Caco-2 (cell line): ENCODE measurements at places on chromosomes 11 and 22. TPM values are rescaled to one million over a fixed set of nuclear protein-coding genes. Genes with fewer than 3 reads are reported as not detected.

The OR2AG1 gene
- not detected in 2 replicates for total RNA-seq

The SYT8 gene
- total RNA-seq: 11.3 and 14.9 TPM in 2 replicates

The GTSE1 gene
- total RNA-seq: 54.4 and 55.1 TPM in 2 replicates

The FGF4 gene
- total RNA-seq: not detected in 2 replicates

The VSIG2 gene
- 0.28 TPM in 1 of 2 replicates, not detected in the other for total RNA-seq

The DAGLA gene
- 9.4 and 9.5 TPM in 2 replicates for total RNA-seq

DNA sequence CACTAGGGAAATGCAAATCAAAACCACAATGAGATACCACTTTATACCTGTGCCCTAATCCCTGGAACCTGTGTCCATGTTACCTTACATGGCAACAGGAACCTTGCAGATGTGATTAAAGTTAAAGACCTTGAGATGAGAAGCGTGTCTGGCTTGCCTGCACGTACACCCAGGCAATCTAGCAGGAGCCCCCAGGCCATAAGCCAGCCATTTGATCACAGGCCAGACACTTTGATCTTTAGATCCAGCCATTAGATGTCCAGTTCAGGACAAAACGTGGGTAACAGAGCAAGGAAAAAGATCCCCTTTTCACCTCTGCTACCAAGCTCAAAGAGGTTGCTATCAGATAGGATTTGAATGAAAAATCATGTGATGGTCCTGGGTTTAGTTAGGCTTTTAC is 378.8 kb downstream of the BUD13 start:
- no peak for DNase-seq

GRCh38 chr11:131661132-131661531 is 290.7 kb downstream of the NTM start:
- DNase-seq: no peak

DNA sequence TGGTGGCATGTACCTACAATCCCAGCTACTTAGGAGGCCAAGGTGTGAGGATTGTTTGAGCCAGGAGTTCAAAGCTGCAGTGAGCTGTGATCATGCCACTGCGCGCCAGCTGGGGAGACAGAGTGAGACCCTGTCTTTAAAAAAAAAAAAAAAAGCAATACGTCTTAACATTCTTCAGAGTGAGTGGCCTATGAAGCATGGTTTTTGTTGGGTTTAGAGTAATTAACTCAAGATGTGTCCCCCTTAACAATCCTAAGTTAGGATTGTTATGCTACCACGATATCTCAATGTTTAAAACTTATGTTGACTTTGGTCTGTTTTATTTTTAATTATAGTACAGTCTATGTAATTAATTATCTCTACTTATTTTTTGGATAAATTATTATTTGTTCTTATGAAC is 156.1 kb downstream of the HIPK3 start:
- DNase-seq: no peak

DNA sequence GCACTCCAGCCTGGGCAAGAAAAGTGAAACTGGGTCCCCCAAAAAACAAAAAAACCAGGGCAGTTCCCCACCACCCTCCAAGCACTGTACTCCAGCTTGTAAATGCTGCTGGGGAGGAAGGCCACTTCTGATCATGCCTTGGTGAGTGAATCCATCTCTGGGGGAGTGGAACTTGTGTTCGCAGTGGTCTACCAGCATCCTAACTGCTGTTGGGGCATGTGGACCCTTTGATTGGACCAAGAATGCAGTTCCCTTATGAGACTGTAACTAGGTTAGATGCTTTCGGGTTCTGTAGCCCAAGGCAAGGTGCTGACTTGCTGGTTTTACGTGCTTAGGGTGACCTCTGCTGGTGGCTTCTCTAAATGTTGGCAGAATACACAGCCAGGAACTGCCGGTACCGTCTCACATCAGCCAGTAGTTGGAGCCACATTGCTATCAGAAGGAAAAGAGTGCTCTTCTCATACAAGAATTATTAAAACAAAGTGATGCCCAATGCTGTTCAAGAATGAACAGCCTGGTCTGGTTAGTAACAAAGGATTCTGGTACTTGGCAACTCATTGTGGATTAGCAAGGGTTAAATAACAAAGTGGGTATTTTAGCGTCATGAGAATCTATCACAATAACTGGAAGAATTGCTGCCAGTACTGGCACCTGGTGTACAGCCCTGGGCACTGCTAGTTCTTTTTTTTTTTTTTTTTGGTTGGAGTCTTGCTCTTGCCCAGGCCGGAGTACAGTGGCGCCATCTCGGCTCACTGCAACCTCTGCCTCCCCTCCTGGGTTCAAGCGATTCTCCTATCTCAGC is 13.0 kb downstream of the EIF1AD start:
- DNase-seq: peak; percentile 91

GRCh38 chr11:75365711-75366181 is 14.3 kb upstream of the ARRB1 start:
- no peak for DNase-seq

- no peak for DNase-seq
These were observed 322.5 kb upstream of the SORL1-AS1 start for GRCh38 chr11:121775276-121775675.
